NCI-H526 (cell line): ENCODE measurements at places on chromosomes 3 and 15.

DNA sequence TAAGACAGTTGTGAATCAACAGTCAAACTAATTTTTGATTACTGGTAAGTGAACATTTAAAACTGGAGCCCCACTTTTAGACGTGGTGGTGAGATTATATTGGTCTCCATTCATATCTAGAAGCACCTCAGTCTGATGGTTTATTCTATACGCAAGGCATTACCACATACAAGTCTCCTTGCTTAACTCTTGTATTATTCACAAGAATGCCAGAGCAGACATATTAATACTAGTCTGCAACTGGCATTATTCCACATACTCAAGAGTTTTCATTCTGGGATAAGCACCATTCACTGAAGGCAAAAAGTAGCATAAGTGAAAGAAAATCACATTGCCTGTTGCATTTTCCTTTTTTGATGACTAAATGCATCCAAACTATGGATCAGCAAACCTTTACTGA lies 36.9 kb upstream of the MEIS2 start:
- DNase-seq = no peak

DNA sequence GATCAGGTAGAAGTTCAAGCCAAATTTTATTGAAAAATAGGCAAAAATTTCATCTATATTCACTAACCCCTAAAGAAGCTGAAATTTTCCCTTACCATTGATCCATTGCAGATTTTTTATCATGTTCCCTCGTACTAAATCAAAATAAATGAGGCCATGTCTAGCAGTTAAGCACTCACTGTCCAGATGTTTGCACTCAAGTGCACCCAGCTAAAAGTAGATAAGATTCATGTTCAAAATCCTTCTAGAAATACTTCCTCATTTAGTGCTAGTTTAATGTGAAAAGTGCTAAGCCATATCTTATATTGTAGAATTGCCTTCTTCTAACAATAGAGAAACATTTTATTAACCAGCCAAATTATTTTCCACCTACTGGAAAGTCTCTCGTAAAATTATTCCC lies 164.7 kb upstream of the UBE2E2 start:
- no peak for DNase-seq

GRCh38 chr3:24615177-24615576 lies 120.5 kb upstream of the THRB start:
- DNase-seq = no peak

GRCh38 chr3:115691964-115692363 lies 68.7 kb downstream of the GAP43 start:
- no peak for DNase-seq

DNA sequence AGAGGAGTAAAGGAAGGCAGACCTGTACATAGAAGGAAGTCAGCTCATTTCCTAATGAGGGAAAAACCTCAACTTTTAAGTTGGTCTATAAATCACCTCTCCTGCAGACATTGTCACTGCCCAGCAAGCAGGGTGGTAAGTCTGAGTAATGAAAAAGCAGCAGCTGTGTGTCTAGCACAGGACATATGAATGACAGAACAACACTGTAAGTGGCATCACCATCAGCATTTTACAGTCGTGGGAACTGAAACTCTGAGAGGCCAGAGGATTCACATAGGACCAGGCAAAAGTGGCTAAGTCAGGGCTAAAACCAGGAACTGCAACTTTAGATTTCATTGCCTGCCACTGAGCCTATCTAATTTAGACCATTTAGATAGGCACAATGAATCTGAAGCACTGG lies 235.6 kb downstream of the CLSTN2 start:
- no peak for DNase-seq

- DNase-seq = no peak
Observed at GRCh38 chr15:61671736-61672135, 388.5 kb downstream of the VPS13C start.

DNA sequence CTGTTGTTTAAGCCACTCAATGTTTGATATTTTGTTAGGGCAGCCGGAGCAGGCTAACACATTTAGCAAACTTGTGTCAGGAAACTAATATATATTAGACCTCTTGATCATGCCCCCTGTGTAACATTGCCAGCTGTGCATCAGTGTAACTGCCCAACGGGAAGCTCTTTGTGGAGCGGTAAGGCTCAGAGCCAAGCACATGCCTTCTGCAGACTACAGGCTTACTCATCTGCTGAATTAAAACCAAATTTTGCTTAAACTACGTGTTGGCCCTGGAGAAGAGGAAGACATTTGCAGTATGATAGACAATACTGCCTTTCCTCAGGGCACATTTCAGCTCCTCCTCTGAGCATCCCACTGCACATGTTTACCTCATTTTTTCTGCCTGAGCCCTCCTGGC lies 50.5 kb upstream of the KCNMB2 start:
- no peak for DNase-seq

- no peak for DNase-seq
Observed at GRCh38 chr15:51251556-51251955, 86.8 kb downstream of the CYP19A1 start.

DNA sequence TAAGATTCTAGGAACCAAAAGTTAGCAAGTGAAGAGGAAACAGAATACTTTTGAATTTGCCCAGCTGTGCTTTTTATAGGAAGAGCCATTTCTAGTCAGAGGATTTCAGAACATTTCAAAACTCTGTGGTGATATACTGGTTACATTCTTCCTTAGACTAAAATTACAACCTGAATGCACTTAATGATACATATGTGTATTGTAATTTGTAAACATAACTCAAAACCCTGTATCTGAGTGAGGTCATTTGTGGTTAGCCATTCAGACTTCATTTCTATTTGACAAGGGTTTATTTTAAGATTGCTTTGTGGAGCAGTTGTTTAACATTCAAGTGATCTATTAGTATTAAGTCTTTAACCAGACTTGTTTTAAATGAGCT lies 59.4 kb upstream of the TRIM71 start:
- no peak for DNase-seq

DNA sequence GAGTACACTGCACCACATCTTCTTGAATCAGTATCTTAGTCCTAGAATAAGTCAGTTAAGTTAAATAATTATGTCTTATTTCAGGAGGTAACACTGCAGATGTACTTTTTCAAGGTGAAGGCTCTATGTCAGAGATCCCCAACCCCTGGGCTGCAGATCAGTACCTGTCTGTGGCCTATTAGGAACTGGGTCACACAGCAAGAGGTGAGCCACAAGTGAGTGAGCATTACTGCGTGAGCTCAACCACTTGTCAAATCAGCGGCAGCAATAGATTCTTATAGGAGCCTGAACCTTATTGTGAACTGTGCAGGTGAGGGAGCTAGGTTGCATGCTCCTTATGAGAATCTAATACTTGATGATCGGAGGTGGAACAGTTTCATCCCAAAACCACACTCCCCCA lies 851.9 kb upstream of the ALCAM start:
- no peak for DNase-seq

GRCh38 chr3:37661615-37662306 lies 199.9 kb upstream of the CTDSPL start:
- no peak for DNase-seq

- DNase-seq = no peak
Observed at GRCh38 chr3:55427739-55428138, 59.4 kb downstream of the WNT5A start.

DNA sequence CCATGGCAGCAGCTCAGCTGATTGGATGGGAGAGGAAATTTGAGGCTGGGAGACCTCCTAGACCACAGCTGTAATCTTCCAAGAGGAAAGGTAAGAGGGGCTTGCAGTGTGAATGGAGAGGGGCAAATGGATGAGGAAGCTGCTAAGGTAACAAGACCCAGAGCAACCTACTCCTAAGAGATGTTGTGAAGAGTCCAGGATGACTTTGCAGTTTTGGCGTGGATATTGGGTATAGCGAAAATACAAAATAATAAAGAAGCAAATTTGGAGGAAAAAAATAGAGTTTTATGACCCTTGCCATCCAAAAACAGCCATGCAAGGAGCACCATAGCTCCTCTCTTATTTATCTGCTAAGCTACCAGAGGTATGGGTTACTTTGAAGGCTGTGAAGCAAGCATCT lies 186.6 kb downstream of the GREM1 start:
- DNase-seq = no peak

GRCh38 chr3:852033-852432 lies 240.8 kb upstream of the CNTN6 start:
- DNase-seq = peak; percentile 3

DNA sequence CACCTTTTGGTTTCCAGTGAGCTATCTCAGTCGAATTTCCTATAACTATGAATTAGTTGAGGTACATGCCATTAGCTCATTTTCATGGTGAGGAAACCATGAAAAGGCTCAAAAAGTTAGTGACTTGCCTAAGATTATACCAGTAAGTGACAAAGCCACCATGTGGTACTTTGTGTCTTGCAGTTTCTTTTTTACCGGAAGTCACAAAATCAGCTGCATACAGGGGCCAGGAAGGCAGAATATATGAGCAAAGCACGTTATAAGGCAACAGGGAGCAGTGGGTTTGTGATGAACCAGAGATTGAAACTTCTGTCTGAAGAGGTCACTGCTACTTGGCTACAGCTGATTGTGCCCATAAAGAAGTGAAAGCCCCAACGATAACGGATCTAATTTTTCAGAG lies 50.3 kb downstream of the CMTM8 start:
- DNase-seq = no peak

- DNase-seq = no peak
Observed at GRCh38 chr15:40062816-40063562, 24.0 kb upstream of the SRP14 start.

DNA sequence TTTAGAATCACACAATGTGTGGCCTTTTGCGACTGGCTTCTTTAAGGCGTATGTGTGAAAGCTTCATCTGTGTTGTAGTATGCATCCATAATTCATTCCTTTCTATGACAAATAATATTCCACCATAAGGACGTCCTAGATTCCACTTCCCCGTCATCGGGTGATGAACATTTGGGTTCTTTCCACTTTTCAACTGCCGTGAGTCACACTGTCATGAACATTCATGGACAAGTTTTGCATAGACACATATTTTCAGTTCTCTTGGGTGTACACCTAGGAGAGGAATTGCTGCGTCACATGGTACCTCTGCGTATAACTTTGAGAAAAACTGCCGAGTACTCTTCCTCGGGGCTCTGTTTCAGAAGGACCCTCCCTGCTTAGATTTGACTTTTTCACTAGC lies 97.3 kb downstream of the TOP2B start:
- peak; percentile 6 for DNase-seq

DNA sequence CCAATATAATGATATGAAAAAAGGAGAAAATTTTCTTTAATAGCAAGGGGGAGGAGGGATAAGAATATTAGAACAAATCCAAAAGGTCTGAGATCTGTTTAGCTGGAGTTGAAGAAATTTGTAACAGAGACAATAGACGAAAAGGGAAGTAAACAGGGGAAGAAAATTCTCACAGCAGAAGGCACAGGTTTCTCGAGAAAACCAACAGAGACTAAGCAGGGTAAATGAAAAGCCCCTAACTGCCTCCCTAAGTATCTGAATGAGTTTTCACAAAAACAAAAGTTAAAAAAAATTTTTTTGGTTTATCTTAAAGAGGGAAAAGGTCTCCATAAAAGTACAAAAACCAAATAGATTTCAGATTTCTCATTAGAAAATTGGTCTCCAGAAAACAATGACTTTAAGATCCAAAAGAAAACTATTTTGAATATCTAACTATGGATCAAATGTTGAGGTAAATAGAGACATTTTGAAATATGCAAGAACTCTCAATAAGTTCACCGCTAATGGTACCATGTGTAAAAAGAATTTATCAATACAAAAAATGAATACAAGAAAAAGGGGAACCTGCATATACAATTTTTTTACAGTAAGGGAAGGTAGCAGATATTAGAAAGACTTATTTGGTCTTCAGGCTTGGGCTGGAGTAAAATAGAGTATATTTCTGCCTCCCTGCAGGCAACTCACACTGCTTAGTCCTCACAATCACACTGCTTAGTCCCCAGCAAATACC lies 23.9 kb upstream of the NEK10 start:
- no peak for DNase-seq

DNA sequence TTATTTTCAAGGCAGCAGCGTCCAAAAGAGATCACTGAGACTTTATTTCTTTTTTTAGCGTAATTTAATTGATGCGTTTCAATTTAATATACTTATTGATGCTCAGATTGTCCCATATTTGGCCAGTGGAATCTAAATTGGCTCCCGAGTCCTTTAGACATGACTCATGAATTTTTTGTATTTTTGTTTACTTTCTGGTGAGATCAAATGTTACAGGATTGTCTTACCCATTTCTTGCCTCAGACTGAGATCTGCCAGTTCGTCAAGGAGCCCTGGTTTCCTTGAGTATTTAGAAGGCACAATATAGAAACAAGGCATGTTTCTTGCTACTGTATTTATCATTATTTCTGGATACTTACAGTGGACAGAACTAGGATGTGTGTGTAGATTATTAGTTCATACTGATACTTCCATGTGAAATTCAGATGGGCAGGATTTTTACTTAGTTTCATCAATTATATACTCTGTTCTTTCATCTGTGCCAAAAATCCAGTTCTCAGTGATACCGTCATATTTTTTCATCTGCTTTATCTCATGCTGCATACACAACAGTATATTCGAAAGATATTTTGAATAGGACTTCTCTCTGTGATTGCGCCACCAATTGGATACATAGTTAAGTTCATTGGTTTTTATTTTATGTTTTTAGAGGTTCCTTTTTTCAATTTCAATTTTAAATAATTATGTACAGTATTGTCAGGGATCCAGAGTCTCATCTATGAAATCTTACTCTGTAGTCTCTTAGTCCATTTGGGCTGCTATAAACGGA lies 436.9 kb upstream of the C2CD4B start:
- no peak for DNase-seq

GRCh38 chr3:183911763-183912506 lies 27.3 kb upstream of the PARL start:
- DNase-seq = no peak

DNA sequence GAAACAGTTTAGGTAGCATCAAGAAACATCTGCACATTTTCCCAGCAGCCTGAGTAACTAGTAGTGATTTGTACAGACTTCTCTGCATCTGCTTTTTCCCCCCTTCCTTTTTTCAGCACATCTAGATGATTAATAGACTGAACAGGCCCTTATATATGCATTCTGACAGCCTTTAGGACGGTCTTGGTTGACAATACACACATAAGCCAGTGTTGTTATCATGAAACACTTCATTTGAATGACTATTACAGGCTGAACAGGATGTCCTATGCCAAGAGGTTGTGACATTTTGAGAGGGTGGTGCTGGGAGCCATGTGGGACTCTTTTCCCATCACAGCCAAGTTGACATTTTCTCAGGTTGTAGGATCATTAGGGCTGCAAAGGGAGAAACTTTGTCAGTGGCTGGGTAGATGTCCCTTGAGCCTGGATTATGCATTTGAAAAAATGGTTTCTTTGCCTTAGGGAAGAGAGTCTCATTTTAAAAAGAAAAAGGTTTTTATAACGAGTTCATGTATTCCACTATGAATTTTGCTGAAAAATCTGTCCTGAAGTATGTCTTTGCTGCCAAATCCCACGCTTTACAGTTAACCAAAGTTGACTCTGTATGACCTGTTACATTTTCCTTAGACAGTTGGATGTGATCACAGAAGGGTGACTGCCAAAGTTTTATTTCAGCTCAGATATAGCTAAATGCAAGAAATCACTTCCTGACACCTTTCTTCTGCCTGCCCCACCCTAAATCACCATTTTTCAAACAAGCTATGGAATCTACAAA lies 73.7 kb downstream of the FILIP1L start:
- DNase-seq = no peak
